Stimulated activated CD8-positive, alpha-beta memory T cell treated with anti-CD3 and anti-CD28 coated beads, Interleukin-15, amount 100 ng/mL, for 24 hours (primary cell): ENCODE measurements at places on chromosomes 2 and 18.

GRCh38 chr2:196453613-196454047, 185.9 kb upstream of the CCDC150 start:
- no peak for DNase-seq

DNA sequence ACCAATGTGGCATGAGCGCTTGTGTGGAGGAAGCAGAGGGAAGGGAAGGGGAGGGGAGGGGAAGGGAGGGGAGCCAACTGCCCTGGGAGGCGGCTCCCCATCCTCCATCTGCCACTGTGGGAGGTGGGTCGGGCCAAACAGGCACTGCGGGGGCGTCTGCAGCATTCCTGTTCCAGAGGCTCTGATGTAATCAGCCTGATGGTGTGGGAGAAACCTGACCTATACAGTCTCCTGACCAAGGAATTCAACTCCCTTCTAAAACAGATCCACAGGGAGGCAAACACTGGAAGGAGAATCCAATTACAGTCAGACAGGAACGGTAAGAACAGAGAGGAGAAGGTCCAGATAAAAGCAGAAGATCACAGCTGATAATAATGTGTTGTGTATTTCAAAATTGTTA, 88.8 kb downstream of the CD8B2 start:
- DNase-seq = no peak

DNA sequence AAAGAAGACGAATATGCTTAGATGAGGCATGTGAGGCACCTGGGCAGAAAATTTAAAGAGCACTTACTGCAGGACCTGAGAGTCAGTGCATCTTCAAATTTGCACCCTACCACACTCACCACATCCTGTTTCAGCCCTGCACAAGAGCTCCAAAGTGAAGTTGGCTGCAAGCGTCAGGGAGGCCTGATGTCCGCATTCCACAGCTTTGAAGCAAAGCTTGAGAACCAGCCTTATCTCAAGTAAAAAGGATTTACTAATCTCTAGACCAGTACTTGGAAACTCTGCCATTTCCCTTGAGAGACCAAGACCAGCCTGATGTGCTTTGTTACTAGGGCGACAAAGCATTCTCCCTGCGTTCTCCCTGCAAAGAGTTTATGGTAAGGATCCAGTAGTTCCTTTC, 3.4 kb upstream of the ASNSD1 start:
- DNase-seq = no peak

DNA sequence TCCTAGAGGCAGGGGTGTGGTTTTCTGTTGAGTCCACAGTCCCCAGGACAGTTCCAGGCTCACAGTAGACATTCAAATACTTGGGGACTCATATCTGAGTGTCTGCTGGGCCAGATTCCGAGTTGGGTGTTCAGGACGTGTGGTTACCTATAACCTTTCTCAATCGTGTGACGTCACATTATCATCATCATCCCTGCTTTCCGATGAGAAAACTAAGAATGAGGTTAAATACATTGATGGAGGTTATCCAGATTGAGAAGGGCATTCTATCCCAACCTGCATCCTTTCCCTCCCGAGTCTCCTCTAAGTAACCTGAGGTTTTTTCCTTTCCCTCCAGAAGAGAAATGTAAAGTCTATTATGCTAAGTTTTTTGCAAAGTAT, 204.6 kb downstream of the MGAT5 start:
- no peak for DNase-seq

DNA sequence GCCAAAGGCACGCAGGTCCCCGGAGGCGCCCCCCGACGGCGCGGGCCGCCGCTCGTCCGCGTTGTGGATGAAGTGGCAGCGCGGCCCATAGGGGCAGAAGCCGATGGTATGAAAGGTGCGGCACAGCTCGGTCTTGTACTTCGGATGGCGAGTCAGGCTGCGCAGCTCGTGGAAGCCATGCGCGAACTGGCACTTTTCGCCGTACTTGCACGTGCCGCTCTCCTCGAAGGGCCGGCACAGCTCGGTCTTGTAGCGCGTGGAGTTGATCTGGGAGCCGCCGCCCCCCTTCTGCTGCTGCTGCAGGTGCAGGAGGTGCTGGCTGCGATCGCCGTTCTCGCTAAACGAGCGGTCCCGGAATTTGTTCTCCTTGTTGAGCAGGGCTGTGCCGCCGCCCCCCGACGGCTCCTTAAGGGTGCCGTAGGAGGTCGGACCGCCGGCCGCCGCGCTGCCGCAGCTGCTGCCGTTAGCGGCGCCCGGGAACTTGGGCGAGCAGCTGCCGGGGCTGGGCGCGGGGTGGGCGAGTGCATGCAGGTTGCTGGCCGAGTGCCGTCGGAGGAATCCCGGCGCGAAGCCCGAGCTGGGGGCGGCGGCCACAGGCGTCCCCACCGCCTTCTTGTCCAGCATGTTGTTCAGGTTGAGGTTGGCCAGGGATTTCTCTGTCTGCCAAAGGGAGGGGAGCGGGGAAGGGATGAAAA, 1.2 kb downstream of the ZFP36L2 start:
- DNase-seq = peak; percentile 25

DNA sequence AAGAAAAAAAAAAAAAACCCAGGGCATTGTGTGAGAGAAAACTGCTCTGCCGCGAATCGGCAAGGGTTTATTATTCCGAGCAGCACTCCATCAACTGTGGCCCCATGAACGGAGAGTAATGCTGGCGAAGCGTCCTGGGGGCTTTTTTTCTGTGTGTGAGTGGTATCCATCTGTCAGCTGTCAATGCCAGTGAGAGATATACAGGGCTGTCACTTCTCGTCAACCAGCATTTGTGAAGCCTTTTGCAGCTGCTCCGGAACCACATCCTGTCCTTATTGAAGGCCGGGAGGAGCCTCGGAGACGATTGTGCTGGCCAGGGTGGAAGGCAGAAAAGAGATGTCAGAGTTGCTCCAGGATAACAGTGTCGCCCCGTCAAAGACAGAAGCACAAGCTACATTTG, 356.9 kb upstream of the SMIM21 start:
- DNase-seq = no peak

- no peak for DNase-seq
These were observed 984.0 kb upstream of the SLC39A10 start for GRCh38 chr2:194672994-194673393.

- no peak for DNase-seq
These were observed 146.6 kb downstream of the RDH14 start for GRCh38 chr2:18413676-18414396.

- DNase-seq = no peak
These were observed 119.7 kb downstream of the UPP2 start for GRCh38 chr2:158221063-158222020.

DNA sequence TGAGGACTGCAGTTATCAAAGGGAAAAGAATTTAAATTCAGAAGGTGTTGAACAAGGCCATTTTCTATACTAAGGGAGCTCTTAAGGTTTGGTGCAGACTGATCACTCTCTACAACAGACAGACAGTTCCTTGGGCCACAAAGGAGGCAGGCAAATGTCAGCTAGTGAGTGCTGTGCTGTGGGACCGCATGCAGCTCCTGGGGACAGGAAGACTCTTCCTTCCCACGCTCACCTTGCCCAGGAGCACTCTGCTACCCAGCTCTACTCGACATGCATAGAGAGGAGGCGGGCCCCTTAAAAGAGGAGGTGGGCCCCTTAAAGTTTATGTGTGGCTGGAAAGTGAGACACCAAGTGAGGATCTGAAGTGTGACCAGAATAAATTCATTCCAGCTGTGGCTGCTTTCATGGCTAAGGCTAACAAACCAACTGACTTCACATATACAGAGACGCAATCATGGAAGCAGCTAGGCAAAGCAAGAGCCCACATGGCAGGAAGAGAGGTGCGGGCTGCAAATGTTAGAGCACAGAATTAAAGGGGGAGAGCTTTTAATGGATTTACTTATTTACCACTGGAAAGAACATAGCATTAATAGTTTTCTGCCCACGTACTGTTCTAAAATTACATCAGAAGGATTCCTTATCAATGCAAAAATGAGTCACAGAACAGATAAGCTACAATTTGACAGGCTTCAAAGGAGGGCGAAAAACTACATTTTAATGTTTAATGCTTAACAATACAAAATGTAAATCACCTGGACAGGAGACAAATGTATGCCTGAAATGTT, 101.4 kb upstream of the RNU4ATAC start:
- DNase-seq = no peak

DNA sequence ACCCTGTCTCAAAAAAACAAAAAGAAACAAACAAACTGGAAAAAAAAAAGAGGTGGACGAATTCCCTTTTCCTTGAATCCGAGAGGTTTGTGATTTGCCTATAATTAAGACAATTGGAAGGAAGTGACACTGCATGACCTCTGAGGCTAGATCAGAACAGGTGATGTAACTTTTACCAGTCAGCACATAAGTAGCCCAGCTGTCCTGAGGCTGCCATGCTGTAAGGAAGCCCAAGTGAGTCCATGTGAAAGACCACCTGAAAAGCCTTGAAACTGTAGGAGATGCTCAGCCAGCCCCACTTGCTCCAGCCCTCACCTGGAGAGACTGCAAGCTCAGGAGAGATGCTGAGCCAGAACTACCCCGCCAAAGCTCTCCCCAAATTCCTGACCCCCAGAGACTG, 166.8 kb downstream of the TGIF1 start:
- no peak for DNase-seq

DNA sequence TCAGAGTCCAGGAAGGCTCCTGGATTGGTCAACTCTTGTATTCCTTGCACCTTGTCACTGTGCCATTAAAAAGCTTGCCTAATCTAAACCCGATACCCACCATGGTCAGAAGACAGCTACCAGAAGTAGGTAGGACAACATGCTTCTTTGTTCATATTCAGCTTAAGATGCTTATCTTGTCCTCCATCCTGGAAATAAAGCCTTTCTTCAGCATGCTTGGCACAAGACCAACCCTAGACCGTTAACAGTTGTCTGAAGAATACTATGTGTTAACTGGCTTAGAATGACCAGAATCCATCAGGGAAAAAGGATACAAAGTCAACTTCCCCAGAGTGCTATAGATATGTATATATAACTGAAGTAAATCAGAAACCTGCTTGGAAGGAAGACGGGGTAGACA, 193.9 kb downstream of the ZRANB3 start:
- DNase-seq = no peak

- no peak for DNase-seq
These were observed 180.3 kb downstream of the TFCP2L1 start for GRCh38 chr2:121104721-121105141.

DNA sequence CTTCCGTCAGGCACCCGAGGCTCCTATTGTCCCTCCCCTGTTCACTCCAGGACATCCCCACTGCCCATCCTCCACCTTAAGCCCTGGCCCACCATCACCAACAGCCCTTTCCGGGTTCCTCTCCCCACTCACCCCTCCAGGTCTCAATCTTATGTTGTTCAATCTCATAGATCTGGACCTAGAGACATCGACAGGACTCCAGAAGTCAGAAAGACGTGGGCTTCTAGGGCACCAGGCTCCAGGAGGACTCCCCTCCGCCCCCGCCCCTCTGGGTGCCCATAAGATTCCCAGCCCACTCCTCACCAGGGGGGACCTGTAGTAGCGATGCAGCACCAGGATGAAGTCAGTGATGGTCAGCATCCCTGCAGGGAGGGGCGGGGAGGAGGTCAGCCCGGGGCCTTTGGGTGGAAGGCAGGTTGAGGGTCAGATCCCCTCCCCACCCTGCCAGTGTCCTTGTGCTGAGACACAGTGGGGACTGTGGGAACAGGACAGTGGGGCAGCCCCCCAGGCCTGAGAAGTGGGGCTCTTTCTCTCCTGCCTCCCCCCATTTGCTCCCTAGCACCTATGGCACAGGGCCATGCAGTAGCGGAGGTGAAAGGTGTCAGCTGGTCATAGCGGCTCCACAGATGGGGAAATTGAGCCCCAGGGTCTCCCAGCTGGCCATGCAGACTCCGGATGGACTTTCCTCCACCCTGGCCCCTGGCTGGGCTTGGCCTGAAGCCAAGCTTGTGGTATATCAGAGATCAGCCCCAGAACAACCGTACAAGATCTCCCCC, 3.7 kb downstream of the PRKAG3 start:
- no peak for DNase-seq

- no peak for DNase-seq
These were observed 1.1 kb downstream of the FNDC4 start for GRCh38 chr2:27493948-27494283.

DNA sequence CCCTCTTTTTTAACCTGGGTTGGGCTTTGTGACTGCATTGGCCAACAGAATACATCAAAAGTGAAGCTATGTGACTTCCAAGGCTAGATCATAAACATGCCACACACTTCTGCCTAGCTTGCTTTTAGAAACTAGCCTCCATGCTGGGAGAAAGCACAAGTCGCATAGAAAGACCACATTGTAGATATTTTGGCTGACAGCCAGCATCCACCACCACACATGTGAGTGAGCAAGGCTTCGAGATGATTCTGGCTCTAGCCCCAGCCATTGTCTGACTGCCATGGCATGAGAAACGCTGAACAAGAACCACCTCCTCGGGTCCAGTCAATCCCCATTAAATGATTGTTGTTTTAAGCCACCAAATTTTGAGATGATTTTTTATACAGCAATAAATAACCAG, 66.8 kb upstream of the STPG4 start:
- no peak for DNase-seq

DNA sequence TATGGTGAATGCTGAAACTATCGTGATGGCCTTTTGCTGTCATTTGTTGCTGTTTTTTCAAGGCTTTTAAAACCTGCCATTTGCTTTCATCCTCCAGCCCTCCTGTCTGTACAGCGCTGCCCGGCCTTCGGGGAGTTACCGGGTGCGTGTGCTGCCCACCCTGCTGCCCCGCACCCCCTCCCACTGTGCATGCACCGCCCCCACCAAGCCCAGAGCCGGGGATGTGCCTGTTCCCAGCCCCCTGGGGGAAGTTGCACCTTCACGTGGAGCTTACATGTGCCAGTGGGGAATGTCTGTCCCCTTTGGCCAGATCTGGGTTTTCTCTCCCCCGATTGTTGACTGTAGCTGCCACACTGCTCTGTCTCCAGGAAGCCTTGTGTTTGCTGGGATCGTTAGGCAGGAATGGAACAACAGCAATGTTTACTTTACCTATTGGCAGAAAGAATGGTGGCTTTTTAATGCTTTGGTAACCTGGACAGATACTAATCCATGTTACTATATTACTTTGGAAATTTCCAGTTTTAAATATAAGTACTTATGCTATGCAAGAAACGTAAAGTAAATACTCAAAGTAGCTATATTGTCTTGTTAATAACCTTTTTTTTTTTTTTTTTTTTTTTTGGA, 64.8 kb upstream of the RBM44 start:
- DNase-seq = no peak

- no peak for DNase-seq
These were observed 323.6 kb upstream of the HS6ST1 start for GRCh38 chr2:128642316-128642715.

GRCh38 chr2:98664323-98664722, 55.9 kb downstream of the UNC50 start:
- no peak for DNase-seq

DNA sequence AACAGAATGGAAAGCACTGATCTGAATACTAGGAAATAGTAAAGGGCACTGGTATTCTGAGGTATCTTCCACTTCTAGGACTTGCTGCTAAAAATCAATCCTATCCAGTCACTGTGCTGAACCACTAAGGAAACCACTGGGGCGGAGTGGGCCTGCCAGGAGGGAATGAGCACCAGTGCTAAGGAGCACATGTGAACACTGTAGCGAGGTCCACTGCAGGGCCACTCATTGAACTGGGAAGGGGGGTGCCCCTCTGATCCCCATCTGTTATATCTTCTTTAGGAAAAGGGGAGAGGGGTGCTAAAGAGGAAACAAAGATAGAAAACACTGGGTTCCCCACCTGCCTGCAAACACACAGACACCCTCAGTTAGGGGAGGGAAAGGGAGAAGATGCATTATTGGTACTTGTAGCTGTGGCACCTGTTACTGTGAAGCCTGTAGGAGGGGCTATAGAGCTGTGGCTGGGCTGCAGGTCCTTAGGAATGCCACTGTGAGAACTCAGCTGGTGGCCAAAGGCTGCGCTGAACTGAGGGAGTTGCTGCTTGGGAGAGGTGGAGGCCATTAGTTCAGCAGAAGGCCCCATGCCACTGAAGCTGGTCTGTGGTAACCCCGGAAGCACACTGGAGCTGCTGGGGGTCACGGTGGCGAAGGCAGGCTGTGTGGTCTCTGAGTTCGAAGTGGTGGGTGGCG, 81.8 kb downstream of the INO80D start:
- no peak for DNase-seq
